ENCODE measurements at places on chromosomes 5 and 9.

- DNase-seq = no peak
These were observed 68.8 kb downstream of the KIF4B start for GRCh38 chr5:155082401-155082800.

DNA sequence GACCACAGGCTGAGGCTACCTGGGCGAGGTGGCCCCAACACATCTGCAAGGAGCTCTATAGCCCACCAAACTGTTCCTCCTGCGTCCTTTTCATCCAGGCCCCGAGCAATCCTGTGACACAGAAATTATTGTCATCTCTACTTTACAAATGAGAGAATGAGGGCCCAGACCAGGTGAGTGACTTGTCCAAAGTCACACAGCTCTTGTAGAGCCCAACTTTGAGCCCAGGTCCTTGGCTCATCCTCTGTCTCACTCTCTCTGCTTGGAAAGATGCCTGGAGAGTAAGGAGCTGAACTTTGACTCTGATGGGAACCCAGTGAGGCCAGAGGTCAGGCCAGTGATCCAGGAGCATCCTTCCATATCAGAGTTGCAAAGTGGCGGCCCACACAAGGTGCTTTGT, 39.6 kb downstream of the STC2 start:
- DNase-seq = no peak

GRCh38 chr5:76544268-76544926, 78.8 kb downstream of the F2RL2 start:
- no peak for DNase-seq

DNA sequence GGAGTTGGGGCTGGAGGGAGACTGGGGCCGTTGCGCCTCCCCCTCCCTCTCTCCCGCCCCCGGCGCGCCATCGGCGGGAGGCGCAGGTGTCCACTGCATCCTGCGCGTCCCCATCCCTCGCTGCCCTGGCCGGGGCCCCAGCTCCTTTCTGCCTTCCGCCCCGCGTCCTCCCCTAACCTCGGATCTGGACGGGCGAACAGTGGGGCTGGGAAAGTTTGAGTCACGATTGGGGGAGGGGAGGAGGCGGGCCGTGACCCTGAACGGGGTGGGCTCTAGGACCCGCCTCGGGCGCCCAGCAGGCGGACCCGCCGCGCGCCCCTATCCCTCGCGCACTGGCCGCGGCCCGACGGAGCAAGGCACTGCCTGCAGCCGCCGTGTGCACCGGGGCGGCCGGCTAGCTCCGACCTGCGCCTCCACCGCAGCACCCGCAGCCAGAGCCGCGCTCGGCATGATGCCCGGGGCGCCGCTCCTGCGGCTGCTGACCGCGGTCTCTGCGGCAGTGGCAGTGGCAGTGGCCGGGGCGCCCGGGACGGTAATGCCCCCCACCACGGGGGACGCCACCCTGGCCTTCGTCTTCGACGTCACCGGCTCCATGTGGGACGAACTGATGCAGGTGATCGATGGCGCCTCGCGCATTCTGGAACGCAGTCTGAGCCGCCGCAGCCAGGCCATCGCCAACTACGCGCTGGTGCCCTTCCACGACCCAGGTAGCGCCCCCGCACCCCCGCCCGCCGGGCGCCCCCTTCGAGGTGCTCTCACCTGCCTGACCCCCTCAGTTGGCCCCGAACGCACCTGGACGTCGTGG, at the start of gene HMCN2:
TSS of gene HMCN2 (plus strand) at position 330 of the 805 bp plus-strand sequence. CDS start at position 449, 119 bp downstream.
- DNase-seq = no peak

DNA sequence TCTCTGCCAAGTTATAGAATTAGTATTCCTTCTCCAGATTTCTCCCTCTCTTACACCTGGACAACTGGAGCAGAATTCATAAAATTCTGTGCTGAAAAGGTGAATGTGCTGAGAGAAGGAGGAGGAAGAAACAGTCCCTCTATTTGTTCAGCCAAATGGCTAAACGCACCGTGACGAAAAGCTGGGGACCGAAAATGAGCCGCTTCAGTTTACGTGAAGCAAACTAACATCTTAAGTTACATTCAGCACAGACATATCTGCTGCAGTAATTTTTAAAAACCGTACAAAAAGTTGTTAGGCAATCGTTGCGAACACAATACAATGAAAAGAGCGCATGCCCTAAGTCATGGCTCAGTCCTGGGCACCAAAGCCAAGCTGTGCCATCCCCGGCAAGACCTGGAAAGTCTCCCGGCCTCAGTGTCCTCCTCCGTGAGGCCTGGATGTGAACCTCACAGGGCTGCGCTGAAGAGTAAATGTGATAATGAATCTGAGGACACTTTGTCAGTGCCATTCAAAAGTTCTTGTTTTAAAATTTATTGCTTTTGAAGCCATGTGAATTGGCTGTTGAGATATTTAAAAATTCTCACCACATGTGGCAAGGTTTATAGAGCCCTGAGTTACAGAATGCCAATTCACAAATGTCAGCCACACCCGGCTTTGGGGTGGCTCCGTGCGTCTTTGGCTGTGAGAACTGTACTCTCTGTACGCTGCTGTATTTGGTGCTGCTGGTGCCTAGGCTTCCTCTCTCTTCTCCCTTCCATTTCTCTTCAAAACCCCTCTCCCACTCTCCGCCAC, 46.3 kb downstream of the FAM240B start:
- no peak for DNase-seq

DNA sequence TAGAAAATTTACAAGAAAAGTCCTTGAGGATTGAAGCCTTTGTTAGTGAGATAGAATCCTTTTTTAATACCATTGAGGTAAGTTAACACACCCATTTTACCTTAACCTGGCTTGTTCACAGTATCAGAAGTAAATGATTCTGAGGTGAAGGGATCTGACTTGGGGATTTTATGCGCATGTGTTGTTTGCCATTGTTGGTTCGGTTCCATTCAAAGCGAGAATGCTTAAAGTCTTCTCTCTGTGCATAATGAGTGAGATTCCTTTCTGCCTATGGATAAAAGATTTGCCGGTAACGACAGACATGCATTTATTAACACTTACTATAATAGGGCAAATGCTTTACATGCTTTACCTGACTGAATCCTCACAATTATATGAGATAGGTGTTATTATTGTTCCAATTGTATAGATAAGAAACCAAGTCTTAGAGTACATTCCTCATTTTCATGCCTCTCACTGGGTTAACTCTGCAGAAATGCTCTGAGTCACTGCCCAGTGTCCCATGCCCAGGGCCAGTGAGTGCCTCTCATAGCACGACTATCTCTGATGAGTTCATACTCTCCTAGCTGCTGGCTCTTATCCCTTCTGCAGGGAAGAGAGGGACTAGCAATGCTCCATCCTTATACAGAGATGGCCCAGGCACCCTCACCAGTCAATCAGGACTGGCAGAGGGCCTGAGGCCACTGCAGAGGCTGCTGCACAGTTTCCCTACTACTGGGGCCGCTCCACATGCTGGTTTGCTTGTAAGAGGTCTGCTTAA, 54.4 kb downstream of the CMYA5 start:
- DNase-seq = no peak

- no peak for DNase-seq
These were observed 65.2 kb upstream of the GLIS3 start for GRCh38 chr9:4365055-4365454.

DNA sequence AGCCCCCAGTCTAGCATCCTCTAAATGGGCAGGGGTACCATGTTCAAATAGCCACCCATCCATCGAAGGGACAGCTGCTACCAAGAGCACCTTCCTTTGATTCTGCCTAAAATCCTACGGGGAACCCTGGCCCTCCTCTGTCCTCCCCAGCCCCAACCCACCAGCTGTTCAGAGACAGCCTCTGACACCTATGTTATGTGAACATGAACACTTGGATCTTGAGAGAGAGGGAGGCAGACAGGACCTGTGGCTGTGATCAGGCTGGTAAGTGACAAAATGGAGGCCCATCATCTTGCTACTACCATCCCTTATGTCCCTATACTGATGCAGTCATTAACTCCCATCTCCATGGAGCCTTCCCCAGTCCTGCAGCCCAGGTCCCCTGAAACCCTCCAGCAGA, 8.2 kb downstream of the SLC23A1 start:
- no peak for DNase-seq

- DNase-seq = no peak
These were observed 398.3 kb downstream of the NTRK2 start for GRCh38 chr9:85067792-85068191.

GRCh38 chr5:16538006-16538405, 72.4 kb upstream of the ZNF622 start:
- DNase-seq = no peak

DNA sequence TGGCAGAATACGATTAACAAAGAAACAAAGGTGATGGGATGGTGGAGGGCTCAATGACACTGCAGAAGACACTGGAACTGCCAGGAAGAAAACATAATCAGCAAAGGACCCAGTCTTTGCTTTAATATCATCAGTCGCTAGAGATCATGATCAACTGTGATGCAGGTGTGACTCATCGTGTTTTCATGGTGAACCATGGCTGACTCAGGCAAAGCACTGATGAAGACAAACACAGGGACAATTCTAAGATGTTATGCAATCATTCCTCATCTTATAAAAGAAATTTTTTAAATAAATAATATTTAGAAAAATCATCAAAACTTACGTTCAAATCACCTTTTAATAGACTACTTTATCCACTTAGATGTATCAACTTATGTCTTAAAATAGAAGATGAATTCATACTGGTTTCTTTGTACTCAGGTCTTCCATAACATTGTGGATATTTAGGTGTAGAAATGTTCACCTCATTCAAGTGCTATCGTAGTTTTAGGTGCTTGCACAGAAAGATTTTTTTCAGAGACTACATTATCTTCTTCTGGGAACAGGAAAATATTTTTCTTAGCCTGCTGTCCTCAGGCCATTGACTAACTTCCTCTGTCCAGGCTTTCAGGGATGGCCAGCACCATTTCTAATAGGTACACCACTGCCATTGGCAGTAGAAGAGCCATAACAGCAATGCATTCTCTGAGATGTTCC, 673.4 kb upstream of the MEF2C start:
- no peak for DNase-seq

GRCh38 chr5:96721351-96721977, 59.3 kb downstream of the CAST start:
- no peak for DNase-seq

- DNase-seq = peak; percentile 20
These were observed 50.0 kb upstream of the SLC25A51 start for GRCh38 chr9:37953775-37954437.

DNA sequence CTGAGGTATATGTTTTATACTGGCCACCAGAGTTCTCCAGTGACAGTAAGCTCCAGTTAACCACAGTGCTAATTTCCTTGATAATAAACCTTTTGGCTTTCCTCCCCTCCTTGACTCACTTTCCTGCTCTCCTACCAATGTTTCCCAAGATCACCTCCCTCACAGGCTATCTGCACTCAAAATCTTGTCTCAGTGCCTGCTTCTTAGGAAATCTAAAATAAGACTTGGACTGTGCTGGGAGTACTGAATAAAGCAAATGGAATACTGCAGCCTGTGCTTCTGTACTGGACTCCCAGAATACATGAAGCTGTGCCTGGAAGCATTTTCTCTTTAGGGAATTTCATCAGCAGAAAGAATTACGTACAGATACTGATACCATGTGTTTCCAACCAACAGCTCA, 1.7 kb upstream of the DCP2 start:
- no peak for DNase-seq

DNA sequence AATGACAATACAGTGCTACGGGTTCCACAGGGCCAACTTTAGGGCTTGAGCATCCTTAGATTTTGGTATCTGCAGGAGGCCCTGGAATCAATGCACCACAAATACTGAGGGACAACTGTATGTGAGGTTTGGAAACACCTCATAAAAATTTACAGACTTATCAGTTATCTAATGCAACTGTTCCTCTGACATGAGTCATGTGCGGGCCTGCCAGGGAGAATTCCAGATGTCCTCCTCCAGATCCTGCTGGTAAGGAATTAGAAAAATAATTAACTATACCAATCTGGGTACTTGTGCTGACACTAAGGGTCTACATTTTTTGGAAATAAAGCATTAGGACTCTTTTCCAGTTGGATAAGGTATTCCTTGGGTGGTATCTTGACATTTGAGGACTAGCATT, 333.3 kb downstream of the ARRDC3 start:
- DNase-seq = no peak

DNA sequence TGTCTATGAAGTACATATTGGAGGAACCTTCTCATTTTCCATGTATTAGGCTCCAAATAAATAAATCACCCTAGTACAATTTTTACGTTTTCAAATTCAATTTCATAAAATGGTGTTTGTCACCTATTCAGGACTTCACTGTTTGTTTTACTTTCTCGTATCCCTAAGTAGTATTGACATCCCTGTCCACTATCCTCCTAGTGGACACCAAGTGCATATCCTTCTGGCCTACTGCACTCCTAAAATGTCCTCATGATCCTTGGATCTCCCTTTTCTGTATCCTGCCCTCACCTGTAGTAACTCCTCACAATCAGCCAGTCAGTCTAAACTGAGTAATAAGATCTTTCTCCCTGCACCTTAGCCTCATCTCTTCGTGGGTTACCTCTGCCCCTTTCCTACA, 539.9 kb downstream of the DMRTA1 start:
- DNase-seq = no peak

DNA sequence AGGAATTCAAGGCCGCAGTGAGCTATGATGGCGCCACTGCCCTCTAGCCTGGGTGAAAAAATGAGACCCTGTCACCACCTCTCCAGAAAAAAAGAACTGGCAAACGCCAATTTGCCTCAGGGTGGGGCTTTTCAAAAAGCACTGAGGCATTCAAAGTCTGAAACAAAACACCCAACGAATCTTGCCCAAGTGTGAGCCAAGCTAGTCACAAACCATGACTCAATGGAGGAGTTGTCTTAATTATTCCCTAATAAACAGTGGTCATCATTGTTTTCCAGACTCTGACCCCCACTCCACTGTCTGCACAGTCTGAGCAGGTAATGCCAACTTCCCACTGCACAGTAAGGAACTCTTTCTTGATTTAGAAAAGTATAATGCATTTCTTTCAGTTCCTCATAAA, 16.8 kb downstream of the FRMD3 start:
- no peak for DNase-seq

DNA sequence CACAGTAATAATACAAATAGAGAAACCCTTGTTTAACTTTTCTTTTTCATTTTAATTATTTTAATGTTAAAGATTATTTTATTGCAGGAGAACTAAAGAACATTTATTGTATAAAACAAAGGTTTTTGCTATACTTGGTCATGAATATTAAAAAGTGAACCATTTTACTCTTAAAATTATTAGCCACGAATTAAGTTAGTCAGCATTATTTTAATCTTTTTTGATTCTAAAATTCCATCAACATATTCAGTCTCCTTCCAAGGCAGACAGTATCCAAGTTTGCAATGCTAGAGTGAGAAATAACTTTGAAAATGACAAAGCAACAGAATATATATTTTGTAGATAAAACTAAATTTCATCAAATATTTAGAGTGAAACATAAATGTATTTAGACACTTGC, 110.7 kb upstream of the CDH18 start:
- DNase-seq = no peak

GRCh38 chr9:136629001-136629878, 33.5 kb upstream of the EGFL7 start:
- no peak for DNase-seq

All from stimulated activated CD8-positive, alpha-beta memory T cell treated with anti-CD3 and anti-CD28 coated beads, Interleukin-4, amount 100 ng/mL, for 24 hours (primary cell).